ENCODE measurements at places on chromosomes 7 and 10.

DNA sequence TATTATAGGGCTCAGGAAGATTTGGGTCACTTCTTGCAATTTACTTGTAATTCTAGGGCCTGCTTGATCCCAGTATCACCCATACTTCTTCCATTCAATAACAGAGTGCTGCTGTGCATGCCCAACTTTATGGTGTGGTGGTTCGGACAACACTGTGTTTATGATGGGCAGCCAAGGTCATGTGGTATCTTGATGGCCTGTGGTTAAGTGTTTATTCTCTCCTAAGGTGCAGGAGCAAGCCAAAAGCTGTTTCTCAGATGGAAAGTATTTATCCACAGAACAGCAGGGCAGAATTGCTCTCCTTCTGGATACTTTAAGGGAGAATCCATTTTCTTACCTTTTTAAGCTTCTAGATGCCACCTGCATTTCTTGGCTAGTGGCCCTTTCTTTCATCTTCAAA lies 433.8 kb downstream of the SH2D4B start:
- no peak for DNase-seq

- no peak for DNase-seq
These were observed 50.4 kb upstream of the C7orf33 start for GRCh38 chr7:148540041-148540738.

- DNase-seq = no peak
These were observed 274.6 kb downstream of the ARL4A start for GRCh38 chr7:12961910-12962480.

DNA sequence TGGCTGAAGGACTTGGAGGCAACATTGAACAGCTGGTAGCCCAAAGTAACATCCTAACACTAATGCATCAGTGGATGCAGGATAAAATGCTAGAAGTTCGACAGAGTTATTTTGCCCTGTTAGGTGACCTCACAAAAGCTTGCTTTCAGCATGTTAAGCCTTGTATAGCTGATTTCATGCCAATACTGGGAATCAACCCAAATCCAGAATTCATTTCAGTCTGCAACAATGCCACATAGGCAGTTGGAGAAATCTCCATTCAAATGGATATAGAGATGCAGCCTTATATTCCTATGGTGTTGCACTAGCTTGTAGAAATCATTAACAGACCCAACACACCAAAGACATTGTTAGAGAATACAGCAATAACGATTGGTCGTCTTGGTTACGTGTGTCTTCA lies 62.9 kb downstream of the CCSER2 start:
- DNase-seq = no peak

DNA sequence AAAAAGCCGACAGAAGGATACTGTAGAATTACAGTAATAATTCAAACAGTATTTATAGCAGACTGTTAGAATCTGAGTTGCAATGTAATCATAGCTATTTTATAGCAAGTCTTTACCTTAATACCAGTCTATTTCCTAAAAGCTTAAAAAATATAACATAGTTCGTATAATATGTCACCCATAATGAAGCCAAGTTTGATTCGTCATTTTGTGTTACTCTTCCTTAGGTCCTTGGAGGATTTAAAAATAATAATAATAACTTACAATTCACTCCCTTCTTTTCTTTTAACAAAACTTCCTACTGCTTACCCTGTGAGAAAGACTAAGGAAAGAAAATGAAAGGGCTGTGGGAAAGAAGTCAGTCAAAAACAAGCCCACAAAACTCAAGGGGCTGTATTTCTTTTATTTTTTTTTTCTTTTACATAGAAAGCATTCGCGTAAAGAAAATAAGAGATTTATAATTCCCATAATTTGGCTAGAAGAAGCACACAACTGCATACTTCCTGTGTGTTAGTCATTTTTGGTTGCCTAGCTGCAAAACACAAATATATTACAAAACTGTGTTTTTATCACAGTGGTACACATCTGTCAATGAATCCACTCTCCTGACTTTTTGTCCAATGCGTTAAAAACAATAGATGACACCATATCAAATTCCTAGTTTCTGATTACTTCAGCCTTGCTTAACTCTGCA lies 187.2 kb upstream of the CELF2 start:
- no peak for DNase-seq

DNA sequence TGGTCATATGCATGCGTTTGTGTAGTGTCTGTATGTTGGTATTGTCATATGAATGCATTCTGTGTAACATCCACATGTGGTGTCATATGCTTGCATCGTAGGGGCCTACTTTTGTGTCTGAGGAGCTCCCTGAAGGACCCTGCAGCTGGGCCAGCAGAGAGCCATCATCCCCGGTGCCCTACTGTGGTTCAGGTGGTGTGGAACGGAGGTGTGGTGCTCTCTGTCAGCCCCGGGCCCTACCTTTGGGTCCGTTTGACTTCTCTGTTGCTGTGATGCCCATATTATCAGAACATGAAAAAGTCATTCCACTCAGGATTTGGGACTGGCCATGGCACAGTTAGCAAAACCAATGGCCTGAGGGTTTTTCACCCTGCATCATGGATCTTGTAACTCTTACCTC lies 217.9 kb downstream of the ADARB2 start:
- no peak for DNase-seq

DNA sequence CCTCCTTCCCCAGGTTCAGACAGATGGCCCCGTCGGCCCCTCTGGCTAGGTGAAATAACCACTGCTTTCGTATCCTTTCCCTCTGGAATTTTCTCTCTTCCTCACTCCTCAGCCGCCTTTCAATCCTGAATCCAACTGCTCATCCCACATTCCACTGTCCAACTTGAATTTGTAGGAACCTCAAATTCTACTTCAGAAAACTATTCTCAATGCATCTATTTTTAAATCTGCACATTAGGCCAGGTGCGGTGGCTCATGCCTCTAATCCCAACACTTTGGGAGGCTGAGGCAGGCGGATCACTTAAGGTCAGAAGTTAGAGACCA lies 78.9 kb downstream of the ITIH5 start:
- no peak for DNase-seq

- no peak for DNase-seq
These were observed 48.9 kb downstream of the EGFR start for GRCh38 chr7:55067748-55068147.

GRCh38 chr10:124629415-124629814 lies 114.8 kb downstream of the FAM53B start:
- no peak for DNase-seq

DNA sequence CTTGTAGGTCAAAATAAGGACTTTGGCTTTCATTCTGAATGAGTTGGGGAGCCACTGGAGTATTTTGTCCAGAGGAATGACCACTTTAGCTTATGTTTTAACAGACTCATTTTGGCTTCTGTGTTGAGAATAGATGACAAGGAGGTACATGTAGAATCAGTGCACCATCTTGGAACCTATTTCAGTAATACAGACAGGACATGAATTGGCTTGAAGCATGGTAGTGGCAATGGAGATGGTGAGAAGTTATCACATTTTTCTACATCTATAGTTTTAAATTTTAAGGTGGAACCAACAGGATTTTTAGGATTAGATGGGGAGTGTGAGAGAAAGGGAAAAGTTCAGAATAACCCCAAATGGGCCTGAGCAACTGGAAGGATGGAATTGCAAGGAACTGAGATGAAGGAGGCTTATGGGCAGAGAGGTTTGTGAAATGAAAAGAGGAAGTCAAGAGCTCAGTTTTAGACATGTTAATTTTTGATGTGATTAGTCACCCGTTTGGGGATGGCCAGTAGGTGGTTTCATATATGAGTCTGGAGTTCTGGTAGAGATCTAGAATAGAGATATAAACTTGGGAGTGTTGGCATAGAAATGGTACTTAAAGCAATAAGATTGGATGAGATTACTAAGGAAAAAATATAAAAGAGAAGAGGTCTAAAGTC lies 89.2 kb upstream of the JAZF1 start:
- DNase-seq = no peak

DNA sequence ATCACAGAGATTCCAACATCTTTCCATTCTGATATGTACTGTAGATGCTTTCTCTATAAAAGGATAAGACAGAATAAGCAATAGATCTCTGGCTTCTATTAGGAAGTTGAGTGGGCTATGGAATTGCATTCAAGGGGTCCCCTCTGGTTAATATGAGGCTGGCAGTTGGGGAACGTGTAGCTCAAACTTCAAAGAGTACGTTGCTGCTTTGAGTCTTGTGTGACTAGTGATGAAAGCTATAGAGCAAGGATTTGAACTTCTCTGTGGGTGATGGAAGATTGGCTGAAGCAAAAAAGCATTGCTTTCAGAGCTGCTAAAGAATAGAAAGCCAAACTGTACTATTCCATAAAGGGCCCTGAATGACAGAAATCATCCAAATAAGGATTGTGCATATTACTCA lies 6.4 kb downstream of the WEE2 start:
- no peak for DNase-seq

GRCh38 chr10:45660876-45661411 lies 11.6 kb downstream of the ZFAND4 start:
- DNase-seq = no peak

- DNase-seq = no peak
These were observed 11.1 kb upstream of the TFEC start for GRCh38 chr7:116041615-116042014.

DNA sequence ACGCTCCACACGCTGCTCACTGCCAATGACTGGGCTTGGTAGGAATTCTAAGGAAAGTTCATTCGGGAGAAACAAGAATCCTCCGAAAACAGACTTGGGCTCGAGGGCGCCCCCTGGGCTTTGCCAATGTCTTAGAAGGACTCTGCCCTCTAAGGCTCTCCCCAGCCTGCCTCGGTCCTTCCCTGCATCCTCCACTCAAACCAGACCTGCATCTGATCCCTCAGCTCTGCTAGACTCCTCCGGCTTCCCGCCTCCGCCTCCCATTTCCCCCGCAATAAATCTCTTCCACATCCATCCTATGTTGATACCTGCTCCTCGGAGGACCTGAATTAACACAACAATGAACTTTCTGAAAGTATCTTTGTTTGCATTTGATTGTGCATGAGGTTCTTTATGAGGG lies 177.6 kb downstream of the PLPP4 start:
- no peak for DNase-seq

DNA sequence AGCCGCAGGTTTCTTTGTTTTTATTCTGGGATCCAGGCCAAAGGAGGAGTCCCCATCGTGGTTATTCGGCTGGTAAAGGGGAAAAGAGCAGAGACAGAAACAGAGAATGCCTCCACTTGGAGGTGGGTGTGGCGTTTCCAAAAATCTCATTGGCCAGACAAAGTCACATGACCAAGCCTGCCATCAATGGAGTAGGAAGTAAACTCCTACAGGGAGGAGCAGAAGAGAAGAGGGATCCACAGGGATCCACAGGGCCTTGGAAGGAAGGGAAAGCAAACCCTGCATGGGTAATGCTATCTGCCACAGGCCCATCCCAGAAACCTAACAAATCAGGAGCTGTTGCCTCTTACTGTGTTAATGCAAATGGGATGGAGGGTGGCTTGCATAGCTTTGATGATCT lies 425.7 kb upstream of the GALNT17 start:
- no peak for DNase-seq

DNA sequence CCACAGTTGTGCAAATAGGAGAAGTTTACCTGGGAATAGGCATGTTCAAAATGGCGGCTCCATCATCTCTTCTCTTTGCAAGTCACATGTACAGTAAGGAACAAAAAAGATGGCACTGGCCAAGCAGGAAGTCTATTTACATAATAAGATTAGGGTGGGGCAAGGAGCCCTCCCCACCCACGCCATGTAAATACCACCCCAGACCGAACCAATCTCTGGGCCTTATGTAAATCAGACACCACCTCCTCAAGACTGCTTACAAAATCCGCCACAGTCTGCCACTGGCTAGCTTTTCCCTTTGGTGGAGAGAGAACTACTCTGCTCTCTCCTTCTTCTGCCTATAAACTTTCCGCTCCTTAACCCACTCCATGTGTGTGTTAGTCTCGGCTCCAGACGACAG lies 1496.3 kb downstream of the REEP3 start:
- DNase-seq = no peak

DNA sequence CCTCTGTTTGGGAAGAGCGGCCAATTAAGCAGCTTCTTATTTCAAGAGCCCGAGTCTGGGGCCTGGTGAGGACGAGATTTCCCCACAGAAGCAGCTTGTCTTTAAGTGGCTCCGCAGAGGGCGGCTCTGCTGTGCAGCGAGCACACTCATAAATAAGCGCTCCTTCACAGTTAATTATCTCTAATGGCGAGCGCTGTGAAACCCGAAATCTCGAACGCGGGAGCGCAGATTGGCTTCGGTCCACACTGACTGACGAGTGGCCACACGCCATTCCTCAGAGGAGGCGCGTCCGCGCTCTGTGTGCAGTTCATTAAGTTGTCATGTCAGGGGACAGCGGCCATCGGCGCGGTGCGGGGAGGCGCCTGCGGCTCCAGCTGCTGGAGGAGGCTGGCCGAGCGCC lies 560.9 kb downstream of the DNAJB6 start:
- no peak for DNase-seq

GRCh38 chr10:16904639-16905061 lies 87.4 kb upstream of the RSU1 start:
- DNase-seq = no peak

- DNase-seq = no peak
These were observed 38.9 kb downstream of the BMPR1A start for GRCh38 chr10:86795353-86795752.

GRCh38 chr7:205115-206010 lies 13.0 kb downstream of the FAM20C start:
- DNase-seq = no peak

DNA sequence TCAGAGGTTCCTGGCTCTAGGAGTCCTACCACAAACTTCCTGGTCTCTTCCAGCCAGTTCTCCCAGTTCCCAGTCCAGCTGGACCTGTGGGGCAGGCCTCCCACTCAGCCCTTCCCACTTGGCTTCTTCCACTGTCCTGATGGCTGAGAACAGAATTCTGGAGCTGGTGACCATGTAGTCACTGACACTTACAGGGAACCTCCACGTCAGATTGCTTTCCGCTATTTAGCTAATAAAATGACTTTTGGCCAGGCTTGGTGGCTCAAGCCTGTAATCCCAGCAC lies 63.5 kb upstream of the ZRANB1 start:
- no peak for DNase-seq

DNA sequence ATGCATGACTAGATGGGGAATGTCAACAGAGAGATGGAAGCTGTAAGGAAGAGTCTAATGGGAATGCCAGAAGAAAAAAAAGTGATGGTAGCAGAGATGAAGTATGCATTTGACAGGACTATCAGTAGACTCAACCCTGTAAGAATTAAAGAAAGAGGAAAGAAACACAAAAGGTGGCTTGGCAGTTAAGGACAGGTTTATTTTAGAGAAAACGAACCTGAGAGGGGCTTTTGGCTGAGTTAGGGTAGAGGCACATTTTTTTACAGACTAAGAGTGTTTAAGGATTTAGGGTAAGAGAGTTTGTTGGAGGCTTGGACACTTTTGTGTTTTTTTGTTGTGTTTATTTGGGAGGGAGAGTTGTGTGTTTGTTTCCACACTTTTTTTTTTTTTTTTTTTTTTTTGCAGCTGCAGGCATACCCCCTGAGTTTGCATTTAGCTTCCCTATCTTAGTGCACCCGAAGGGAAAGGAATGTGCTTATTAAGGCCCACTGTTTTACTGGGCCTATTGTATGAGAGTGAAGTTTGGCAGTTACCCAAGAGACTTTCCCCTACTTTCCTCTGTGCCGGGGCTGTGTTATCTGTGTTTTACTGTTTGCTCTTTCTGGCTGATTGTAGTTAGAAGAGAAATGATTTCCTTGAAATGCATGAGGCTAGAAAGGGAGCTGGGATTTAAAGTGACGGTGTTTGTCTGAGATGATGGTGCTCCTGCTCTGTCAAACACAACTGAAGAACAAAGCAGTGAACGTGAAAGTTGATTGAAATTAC lies 32.0 kb downstream of the NPVF start:
- no peak for DNase-seq

- no peak for DNase-seq
These were observed 7.6 kb upstream of the PDE1C start for GRCh38 chr7:32077806-32078205.

All from stimulated activated CD8-positive, alpha-beta memory T cell treated with anti-CD3 and anti-CD28 coated beads, Interleukin-2, amount 100 ng/mL, for 1 hour (primary cell).